ENCODE measurements at places on chromosomes 16 and 17.

DNA sequence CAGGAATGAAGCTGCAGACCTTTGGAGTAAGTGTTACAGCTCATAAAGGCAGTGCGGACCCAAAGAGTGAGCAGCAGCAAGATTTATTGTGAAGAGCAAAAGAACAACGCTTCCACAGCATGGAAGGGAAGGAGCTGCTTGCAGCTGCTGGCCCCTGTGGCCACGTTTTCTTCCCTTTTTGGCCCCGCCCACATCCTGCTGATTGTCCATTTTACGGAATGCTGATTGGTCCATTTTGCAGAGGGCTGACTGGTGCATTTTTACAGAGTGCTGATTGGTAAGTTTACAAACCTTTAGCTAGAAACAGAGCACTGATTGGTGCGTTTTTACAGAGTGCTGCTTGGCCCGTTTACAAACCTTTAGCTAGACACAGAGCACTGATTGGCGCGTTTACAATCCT is 841.5 kb downstream of the CDH11 start:
- no peak for DNase-seq

DNA sequence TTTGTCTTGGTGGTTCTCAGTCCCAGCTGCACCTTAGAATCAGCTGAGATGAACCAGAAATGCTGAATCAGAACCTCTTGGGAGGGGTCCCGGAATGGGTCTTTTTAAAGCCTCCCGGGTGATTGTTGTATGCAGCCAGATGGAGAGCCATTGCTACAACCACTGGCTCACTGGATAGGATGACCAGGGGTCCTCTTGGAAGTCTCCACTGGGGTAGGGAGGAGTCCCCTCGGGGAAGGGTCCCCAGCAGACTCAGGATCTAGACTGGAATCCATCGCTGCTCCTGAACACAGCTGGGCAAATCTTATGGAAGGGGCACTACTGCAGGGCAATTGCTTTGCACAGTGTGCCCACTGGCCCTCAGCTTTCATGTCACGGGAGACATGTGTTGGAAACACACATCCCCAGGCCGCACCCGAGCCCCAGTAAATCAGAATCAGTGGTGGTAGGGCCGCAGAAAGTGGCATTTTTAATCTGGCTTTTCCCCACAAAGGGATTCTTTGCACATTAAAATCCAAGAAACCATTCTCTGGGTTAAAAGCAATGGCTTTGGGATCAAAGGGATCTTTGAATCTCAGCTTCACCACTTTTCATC is 117.3 kb downstream of the IRX5 start:
- DNase-seq, result no peak

- DNase-seq, result peak; percentile 32
These were observed 74.0 kb downstream of the SEC14L1 start for GRCh38 chr17:77214743-77215142.

DNA sequence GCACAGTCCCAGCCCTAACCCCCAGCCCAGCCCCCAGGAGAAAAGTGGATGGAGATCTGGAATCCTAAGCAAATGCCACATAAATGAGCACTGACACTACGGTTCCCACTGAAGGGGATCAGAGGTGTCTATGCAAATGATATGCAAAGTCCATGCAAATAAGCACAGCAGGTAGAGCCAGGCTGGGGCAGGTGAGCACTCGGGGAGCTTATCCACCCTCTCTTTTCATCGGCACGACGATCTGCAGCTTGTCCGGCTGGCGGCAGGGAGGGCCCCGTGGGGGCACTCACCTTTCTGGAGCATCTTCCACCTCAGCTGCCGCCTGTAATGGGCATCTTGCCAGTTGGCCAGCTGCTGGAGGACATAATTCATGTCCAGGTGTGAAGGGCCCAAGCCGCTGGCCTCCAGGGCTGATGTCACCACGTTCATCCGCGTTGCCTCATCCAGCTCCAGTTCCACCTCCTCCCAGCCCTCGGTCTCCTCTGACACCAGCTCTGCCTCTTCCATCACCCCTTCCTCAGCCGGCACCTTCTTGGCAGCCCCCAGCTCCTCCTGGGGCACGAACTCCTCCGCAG is 9.9 kb downstream of the HAP1 start:
- no peak for DNase-seq

- no peak for DNase-seq
These were observed 14.2 kb upstream of the ADGRG3 start for GRCh38 chr16:57653936-57654335.

DNA sequence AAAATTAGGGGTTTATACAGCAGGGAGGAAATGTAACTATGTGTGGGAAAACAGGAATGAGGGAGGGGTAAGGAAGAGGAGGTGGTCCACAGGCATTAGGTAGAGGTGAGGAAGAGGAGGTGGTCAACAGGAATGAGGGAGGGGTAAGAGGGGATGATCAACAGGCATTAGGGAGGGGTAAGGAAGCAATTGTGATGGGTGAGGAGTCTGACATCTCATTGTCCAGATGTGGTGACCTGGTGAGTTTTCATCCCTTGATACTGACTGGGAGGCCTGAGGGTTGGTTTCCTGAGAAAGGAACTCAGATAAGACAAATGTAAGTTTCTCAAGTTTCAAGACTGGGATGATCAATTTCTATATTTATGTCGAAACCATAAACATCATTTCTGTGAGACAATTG is 206.2 kb upstream of the C16orf82 start:
- DNase-seq, result no peak

- no peak for DNase-seq
These were observed 8.5 kb downstream of the ELMO3 start for GRCh38 chr16:67207249-67208091.

GRCh38 chr16:2471016-2471652 is at the start of gene NTN3:
Gene NTN3 (plus strand): TSS chr16:2471297. CDS start chr16:2471702, 405 bp downstream.
- DNase-seq, result no peak

GRCh38 chr16:27281243-27281642 is 12.7 kb upstream of the NSMCE1 start:
- DNase-seq, result no peak

GRCh38 chr16:83771306-83771942 is 36.4 kb upstream of the HSBP1 start:
- no peak for DNase-seq

DNA sequence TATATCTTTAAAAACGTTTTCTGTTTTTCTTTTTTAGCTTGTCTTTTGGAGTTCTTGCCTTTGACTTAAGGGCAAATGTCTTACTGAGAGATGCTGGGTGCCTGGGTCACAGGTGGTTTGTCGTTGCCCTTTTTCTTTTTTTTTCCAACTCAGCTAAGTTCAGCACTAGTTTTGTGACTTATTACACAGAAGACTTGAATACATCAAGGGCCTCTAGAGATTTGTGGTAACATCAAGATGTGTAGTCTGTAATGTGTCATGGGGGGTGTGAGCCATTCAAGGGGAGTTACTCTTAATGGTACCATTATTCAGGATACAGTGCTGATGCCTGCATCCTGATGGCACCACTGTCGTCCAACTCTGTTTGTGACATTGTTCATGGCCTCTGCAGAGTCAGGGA is 95.1 kb downstream of the PRKCA start:
- DNase-seq, result no peak

Data from GM04504 (cell line).